ENCODE measurements at places on chromosomes 7 and 10. TPM values are rescaled to one million over a fixed set of nuclear protein-coding genes. Genes with fewer than 3 reads are reported as not detected.

Gene ANXA8L1
- total RNA-seq = 423 TPM

Gene RBP3
- total RNA-seq = not detected

Gene POLR2J3
- total RNA-seq = 36.6 TPM

Gene SORCS1
- not detected for total RNA-seq

Gene AMPH
- total RNA-seq = not detected

Gene LEP
- not detected for total RNA-seq

Gene FAM20C
- 48.5 TPM for total RNA-seq

Gene CNPY1
- 0.16 TPM for total RNA-seq

Gene ARHGEF5
- 46.7 TPM for total RNA-seq

Gene ENTPD1
- total RNA-seq = 0.17 TPM

Gene DHX32
- 44.6 TPM for total RNA-seq

Gene PRSS37
- total RNA-seq = not detected

Gene ADIRF
- 57.0 TPM for total RNA-seq

Gene WDR91
- 31.5 TPM for total RNA-seq
